ENCODE measurements at places on chromosomes 5 and 9.

DNA sequence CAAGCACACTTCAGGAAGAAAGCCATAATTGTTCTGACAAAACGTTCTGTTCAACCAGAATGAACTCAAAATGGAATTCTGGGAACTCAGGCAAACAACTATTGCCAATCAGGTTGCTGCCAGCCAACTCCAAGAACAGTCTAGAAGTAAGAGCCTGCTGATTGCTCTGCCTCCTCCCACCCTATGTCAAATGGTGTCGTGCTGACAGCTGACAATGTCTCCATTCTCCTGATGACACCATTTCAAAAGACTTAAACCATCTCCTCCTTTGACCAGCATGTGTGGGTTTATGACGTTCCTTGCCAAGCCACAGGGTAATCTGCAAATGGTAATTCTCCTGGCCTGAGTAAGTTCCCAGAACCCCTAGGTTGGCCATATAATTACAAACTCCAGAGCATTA is 21.9 kb upstream of the PLIN2 start:
- no peak for DNase-seq

DNA sequence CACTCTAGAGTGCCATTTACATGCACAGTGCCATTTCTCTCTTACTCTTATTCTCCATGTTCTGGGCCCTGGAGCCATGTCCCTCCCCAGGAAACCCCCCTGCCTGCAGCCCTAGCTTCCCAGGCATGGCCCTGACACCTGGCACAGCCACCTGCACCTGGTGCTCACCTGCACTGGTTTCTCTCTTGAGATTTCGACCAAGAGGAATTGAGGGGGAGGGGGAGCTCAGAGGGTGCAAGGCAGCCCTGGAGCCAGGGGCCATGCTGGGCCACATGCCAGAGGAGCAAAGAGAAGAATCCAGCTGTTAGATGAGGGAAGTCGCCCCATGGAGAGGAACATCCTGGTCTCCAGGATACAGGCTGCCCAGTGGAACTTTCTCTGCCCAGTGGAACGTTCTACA is 65.0 kb upstream of the RAPGEF1 start:
- DNase-seq = no peak

DNA sequence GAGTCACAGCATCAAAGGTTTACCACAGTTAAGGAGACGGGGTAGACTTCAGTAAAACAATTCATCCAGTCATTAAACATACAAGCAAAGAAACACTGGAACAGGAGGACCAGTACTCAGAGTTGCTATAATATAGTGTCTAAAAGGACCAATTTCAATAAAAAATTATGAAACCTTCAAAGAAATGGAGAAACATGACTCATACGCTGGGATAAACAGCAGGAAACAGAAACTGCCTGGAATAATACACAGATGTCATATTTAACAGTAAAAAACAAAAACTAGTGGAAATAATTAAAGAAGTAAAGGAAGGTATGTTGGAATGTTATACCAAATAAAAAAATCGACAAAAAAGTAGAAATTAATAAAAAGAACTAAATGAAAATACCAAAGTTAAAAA is 1075.9 kb downstream of the NR2F1-AS1 start:
- DNase-seq = no peak

DNA sequence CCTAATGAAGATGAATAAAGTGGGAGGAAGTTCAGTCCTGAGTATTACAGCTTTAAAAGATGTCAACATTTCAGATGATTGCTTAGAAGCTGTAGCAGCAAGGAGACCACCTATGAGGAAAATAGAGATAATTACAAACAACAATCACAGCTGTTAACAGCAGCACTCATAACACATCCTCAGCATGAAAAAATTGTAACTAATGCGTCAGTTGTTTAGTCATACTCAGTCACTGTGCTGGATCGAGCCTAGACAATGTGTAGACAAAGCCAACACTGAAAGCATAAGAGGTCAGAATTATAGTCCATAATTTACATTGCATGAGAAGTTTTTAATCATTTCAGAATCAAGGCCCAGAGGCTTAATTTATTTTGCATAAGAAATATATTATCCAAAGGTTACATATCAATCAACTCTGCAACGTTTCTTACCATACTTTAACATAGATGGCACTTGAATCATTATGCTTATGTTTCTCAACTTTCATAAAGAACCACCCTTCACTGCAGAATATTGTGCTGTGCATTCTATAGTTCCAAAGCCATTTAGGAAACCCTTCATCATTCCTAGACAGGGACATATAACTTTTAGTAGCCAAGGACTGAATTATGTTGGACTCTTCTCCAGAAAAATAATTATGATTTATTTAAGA is 60.2 kb upstream of the HAPLN1 start:
- no peak for DNase-seq

DNA sequence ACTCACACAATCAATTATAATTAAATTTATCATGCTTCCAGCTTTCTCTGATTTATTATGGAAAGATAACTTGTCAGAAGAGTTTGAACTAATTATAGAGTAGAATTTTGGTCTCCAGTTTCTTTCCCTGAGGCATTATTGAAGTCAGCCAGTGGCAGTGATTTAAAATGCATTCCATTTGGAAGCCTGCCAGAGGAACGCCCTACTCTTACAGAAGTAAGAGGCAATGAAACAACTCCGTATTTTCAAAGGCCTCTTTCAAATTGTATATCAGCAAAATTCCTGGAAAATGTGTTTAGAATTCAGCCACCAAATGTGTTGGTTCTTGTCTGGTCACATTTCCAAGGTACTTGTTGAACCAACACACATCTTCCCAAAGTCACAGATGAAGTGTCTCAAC is 640.9 kb downstream of the SEMA5A start:
- DNase-seq = no peak

DNA sequence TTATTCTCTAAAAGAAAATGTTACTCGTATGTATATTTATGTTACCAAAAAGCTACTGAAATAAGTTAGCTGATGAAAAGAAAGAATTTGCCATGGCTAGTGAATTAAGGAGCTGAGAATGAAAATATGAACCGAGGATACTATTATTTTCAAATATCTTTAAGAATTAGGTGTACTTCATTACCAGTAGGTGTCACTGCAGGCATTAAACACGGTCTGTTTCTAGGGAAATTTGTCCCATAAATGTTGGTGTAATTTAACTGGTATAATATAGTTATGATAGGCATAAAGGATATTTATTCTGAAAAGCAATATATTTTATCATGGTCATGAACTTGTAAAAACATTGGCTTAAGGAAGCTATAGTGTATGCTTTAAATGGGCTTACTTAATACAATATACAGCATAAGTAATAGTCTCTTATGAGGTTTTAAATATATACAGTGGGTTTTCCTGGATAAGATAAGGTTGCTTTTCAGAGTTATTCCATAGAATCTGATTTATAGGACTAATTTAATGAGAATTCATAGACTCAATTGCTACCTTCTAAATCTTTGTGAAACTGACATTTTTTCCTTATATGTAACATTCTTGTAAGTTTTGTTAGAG is 72.4 kb upstream of the MPDZ start:
- DNase-seq = peak; percentile 10

Data from HEK293T (cell line).